ENCODE measurements at places on chromosomes 1 and 21.

DNA sequence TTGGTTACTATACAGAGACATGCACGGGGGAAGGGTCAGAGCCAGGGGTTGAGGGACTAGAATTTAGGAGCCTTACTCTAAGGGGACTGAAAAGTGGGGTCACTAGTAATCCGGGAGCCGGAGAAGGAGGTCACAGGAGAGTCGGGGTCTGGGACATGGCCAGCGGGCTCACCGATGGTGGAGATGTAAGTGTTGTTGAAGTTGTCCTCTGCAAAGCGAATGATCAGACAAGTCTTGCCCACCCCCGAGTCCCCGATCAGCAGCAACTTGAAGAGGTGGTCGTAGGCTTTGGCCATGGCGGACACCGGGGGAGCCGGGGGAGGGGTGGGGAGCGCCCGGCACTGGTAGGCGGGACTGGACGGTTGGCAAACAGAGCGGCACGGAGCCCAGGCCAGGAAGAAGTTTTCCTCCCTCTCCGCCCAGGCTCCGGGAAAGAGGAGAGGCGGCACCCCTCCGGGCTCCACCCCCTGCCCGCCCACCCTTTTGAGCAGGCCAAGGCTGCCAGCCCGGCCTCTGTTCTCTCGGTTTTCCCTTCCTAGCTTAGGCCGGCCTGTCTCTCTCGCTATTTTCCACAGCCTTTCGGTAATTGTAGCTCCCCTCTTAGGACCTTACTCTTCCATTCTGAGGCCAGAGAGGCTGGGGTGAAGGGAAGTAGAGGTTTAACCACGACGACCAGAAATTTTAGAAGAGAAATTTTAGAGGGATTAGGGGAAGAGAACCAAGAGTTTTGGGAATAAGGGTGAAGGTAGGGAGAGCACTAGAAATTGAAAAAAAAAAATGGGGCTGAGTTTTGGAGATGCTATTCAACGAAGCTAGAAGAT is at the start of gene RAB13:
RAB13 (minus strand) TSS at position 399 of the 821 bp plus-strand sequence; CDS start at position 296, 103 bp downstream.
- peak; percentile 92 for DNase-seq

- DNase-seq: no peak
Measured at GRCh38 chr1:58402444-58402843, 144.1 kb downstream of the OMA1 start.

GRCh38 chr1:218459450-218459849 is 114.3 kb downstream of the TGFB2 start:
- no peak for DNase-seq

GRCh38 chr1:93623436-93623835 is 58.2 kb downstream of the BCAR3 start:
- no peak for DNase-seq

GRCh38 chr1:38567401-38567800 is 292.2 kb downstream of the RRAGC start:
- no peak for DNase-seq

GRCh38 chr1:185488808-185489207 is 171.8 kb upstream of the IVNS1ABP start:
- no peak for DNase-seq

GRCh38 chr1:90402893-90403849 is 313.9 kb downstream of the BARHL2 start:
- peak; percentile 95 for DNase-seq

- no peak for DNase-seq
Measured at GRCh38 chr1:213103377-213104306, 52.6 kb downstream of the RPS6KC1 start.

- peak; percentile 19 for DNase-seq
Measured at GRCh38 chr1:92711473-92712165, 73.3 kb downstream of the EVI5 start.

DNA sequence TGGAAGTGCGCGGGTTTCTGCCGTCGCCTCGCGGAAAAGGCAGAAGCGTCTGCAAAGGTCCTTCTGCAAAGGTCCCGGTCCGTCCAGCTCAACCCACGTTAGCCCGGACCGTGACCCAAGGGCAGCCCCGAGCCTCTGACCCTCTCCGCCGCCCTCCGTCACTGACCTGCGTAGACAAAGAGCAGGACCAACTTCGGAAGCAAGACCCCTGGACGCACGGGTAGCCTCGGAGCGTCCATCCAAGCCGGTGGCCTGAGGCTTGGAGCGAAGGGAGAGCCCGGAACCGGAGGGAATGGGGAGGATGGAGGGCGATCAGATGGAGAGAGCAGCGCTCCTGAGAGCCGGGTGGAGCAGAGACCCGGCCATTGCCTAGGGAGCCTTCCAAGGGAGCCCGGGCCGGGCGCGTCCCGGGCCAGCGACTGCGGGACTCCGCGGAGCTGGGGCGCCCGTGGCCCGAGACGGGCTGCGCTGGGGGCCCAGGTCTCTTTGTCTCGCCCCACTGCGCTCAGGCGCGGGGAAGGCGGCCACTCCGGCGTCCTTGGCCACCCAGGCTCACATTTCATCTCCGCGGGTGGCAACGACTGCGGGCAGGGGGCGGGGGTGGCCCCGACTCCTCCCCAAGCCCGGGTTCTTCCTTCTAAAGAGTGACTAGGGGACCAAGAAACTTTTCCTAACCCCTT is at the start of gene CYYR1:
CYYR1 (minus strand) TSS at position 585 of the 680 bp plus-strand sequence; CDS start at position 239, 346 bp downstream.
- DNase-seq: peak; percentile 23

- no peak for DNase-seq
Measured at GRCh38 chr1:240619906-240620621, 8.1 kb upstream of the GREM2 start.

DNA sequence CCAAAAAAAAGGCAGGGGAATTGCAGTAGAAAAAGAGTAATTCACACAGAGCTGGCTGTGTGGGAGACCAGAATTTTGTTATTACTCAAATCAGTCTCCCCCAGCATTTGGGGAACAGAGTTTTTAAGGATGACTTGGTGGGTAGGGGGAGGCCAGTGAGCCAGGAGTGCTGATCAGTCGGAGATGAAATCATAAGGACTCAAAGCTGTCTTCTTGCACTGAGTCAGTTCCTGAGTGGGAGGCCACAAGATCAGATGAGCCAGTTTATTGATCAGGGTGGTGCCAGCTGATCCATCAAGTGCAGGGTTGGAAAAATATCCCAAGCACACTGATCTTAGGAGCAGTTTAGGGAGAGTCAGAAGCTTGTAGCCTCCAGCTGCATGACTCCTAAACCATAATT is 23.7 kb upstream of the EDARADD start:
- DNase-seq: no peak

DNA sequence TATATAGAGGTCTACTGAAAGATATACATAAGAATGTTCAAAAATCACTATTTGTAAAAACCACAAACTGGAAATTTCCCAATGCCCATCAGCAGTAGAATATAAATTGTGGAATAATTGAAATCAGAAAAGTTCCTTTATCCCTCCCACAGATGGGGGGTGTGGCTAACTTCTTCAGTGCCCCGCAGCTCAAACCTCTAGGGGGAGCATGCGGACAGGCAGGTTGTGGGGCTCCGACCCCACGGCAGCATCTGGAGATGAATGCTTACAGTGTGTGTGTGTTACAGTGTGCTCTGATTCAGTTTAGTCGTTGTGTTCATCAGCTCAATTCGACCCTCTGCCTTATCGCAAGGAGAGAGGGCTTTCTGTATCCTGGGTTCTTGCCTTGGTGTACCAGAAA is 262.1 kb upstream of the LRRC7 start:
- no peak for DNase-seq

DNA sequence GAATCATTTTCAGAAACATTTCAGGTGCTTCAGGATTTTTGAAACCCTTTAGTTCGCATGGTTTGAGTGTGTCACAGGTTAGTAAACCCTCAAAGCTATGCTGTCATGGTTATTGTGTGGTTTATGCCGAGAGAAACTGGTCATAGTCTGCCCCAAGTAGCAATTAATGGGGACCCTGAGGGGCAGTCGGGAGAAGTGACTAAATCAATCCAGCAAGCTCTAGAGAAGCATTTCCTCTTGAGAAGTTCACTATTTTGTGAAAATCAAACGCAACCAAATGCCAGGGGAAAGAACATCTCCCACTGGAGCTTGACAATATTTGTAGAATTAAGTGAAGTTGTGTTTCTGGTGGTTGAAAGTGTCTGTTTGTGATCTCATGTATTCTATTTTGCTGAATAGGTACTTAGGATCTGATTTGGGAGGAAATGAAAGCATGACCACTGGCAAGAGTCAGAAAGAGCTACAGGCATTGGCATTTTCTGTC is 63.0 kb upstream of the BACH1 start:
- peak; percentile 31 for DNase-seq

DNA sequence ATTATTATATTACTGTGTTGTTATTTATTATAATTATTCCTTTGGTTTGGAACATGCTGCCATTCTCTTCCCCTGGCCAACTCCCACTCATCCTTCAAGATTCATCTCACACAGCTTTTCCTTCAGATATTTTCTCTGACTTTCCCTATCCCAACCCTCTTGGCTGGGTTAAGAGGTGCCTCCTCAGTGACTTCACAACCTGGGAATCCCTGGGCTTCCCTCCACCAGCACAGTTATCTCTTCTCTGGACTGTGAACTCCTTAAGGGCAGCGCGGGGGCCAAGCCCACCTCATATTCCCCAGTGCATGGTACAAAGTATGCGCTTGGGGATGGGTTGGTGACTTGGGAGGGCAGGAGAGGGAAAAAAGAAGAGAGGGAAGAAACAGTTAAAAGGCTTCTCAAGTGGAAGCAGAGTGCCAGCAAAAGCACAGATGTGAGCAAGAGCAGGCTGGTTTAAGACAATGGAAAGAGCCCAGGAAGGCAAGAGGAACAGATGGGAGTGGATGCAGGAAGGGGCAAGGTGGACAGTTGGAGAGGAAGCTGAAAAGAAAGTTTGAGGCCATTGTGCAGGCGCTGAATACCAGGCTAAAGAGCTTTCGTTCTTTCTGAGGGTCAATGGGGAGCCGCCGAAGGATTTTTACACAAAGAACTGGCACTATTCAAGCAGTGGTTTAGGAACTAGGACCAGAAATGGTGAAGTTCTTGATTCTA is 132.3 kb downstream of the BEND5 start:
- no peak for DNase-seq

DNA sequence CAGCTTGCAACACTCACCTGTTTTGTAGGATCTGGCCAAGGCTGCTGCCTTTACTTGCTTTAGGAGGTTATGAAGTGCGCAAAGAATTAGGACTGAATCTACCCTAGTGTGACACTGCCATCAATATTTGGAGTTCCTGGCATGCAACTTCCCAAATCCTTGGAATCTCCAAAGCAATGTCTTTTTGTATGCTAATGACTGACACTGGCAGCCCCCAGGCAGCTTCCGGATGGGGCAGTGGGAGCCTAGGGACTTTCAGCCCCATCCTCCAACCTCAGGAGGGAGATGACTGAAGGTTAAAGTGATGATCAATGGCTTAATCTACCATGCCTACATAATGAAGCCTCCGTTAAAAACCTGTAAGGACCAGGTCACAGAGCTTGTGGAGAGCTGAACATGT is 5.5 kb downstream of the RCC2 start:
- no peak for DNase-seq

GRCh38 chr1:10909697-10910680 is 102.5 kb upstream of the TARDBP start:
- peak; percentile 48 for DNase-seq

- DNase-seq: no peak
Measured at GRCh38 chr1:9118186-9118585, 10.7 kb downstream of the GPR157 start.

GRCh38 chr1:68185743-68186142 is 46.6 kb downstream of the WLS start:
- peak; percentile 76 for DNase-seq

GRCh38 chr1:97875996-97876395 is 44.8 kb downstream of the DPYD start:
- DNase-seq: no peak

- no peak for DNase-seq
Measured at GRCh38 chr21:43676391-43676790, 17.0 kb downstream of the RRP1B start.

- no peak for DNase-seq
Measured at GRCh38 chr1:44641126-44642102, 32.9 kb downstream of the TMEM53 start.

DNA sequence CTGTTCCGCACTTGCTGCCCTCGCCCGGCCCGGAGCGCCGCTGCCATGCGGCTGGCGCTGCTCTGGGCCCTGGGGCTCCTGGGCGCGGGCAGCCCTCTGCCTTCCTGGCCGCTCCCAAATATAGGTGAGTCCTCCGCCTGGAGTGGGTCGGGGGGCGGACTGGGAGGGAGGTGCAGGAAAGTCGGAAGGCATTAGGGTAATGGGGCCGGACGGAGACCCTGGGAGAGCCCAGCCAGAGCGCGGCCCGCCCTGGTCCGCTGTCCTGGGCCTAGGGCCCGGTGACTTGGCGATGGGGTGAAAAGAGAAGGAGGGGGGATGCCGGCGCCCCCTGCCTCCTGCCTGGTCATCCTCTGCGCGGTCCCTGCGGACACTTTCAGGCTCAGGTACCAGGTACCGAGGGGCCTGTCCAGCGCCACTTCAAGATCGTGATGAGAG is 243 bp downstream of the ADAM15 start:
- no peak for DNase-seq
